Stimulated activated CD8-positive, alpha-beta memory T cell treated with anti-CD3 and anti-CD28 coated beads, Interleukin-7, amount 100 ng/mL, for 48 hours (primary cell): ENCODE measurements at places on chromosomes 1 and 21.

- DNase-seq: no peak
These were observed 21.4 kb upstream of the LBR start for GRCh38 chr1:225449261-225449660.

- DNase-seq: no peak
These were observed 52.6 kb downstream of the PCNX2 start for GRCh38 chr1:233242827-233243483.

GRCh38 chr1:98870959-98871903 lies 133.4 kb downstream of the PLPPR5 start:
- peak; percentile 1 for DNase-seq

GRCh38 chr1:232876506-232877364 lies 71.5 kb downstream of the MAP10 start:
- no peak for DNase-seq

- DNase-seq: no peak
These were observed 16.0 kb downstream of the TNFSF4 start for GRCh38 chr1:173191011-173191705.

- DNase-seq: no peak
These were observed 163.9 kb downstream of the TSEN15 start for GRCh38 chr1:184215274-184215925.

- no peak for DNase-seq
These were observed 55.0 kb downstream of the COL24A1 start for GRCh38 chr1:86101616-86102015.

DNA sequence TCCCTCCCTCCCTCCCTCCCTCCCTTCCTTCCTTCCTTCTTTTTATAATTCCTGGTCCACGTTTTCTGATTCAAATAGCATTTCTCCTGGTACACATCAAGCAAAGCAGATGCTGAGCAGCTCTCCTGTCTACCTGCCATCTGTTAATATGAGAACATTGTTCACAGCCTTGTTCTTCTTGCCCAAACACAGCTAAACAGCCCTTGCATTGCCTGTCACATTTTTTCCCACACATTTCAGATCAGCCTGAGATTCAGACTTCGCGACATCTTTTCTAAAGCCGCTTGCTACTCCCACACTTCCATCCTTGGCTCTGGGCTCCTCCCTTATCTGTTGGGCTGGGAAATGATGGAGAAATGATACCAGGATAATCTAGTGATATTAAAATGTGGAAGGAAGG lies 200.5 kb downstream of the PCP4 start:
- DNase-seq: no peak

DNA sequence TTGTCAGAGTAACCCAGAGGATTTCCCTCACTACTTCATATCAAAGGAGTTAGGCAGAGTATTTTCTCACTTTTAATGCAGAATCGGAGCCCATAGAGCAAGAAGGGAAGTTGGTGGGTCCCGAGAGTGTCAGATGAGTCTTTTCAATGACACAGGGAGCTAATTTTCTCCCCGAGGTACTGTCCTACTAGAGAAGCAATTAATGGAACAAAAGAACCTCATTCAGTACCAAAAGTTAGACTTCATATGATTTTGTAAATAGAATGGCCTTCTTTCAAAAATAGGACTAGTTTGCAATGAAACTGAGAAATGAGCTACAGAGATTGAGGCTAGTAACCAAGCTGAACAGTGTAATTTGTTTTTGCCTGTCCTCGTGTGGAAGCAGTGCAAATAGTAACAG lies 3.9 kb downstream of the NCAM2 start:
- DNase-seq: no peak

GRCh38 chr1:150567341-150567716 lies 12.1 kb downstream of the MCL1 start:
- DNase-seq: no peak

GRCh38 chr21:44815852-44816628 lies 1.8 kb downstream of the SUMO3 start:
- no peak for DNase-seq

DNA sequence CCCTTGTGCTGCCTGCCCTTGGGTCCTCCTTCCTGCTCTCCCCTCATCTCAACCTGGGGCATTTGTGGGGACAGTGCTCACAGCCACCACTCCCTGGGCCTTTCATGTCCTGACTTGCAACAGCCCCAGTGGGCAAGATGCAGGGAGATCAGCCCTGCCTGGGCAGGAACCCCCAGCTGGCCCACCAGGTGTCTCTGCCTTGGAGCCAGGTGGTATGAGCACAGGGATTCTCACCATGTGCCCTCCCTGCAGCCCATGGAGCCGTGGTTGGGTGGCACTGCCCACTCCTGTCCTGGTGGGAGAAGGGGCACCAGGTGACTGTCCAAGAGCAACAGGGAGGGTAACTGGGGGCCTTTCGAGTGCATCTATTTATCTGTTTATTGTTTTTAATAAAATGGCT lies 100.4 kb downstream of the AJAP1 start:
- no peak for DNase-seq

- DNase-seq: no peak
These were observed 14.1 kb upstream of the DEGS1 start for GRCh38 chr1:224168859-224169380.

- DNase-seq: peak; percentile 25
These were observed 682 bp downstream of the SUCO start for GRCh38 chr1:172533513-172534151.
